ENCODE measurements at places on chromosomes 7 and 10.

DNA sequence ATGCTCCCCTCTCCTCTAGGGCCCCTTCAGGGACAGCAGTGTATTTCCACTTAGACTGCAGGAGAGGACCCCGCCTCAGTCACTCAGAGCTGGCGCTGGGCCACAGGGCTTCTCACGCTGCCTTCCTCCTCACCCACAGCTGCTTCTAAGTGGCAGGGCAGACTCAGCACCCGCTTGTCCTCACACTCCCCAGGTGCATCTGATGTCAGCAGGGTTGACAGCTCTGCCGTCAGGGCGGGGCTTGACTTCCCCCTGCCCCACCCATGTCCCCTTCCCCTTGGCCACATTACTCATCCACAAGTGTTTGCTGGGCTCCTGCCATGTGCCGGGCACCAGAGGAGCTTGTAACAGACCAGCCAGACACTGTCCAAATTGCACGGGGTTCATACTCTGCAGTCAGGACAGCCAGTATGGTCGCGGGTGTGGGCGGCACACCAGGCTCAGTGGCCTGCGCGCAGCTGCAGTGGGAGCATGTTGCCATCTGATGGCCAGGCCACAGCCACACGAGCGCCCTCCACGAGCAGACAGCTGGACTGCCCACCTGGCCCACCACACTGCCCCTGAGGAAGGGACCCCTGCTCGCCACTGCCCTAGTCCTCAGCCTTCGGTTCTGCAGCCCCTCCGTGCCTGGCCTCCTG lies 29.3 kb upstream of the TTYH3 start:
- DNase-seq: peak; percentile 38

- no peak for DNase-seq
Measured at GRCh38 chr10:28479425-28479865, 53.5 kb upstream of the WAC start.

GRCh38 chr7:92790992-92791391 lies 45.4 kb downstream of the CDK6 start:
- no peak for DNase-seq

DNA sequence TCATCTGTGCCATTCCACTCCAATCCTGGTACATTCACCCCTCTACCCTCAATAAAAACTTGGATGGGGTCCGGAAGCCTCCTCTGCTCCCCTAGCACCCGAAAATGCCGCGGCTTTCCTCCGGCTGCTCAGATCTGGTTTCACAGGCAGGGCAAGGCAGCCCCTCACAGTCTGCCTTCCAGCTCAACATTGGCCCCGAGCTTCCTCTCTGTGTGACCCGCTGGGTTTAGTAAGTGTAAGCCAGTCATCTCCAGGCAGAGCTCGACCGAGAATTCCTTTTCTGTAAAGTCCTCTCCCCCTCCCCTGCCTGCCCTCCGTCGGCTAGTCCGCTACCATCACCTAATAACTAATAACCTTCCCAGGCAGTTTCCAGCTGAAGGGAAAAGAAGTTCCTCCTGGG lies 3.4 kb downstream of the INHBA start:
- no peak for DNase-seq

- DNase-seq: no peak
Measured at GRCh38 chr10:123934846-123935245, 43.2 kb upstream of the CPXM2 start.

DNA sequence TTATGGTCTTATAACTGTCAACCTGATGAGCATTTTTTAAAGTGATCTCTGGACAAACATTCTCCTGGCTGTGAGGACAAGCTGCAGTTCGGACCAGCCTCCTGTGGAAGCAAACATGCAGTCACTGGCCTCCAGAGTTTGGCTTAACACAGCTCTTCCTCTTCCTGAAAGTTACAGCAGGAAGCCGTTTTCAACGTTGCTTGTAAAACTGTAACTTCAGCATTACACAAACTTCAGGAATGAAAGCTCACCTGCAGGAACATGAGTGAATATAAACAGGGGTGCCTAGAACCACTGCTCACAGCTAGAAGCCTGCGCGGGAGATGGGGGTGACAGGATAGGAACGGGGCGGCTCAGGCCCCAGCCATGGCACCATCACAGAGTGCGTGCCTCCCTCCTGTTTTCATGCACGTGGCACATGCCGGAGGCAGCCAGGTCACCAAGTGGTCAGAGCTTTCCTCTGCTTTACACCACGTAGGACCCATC lies 292.9 kb upstream of the PITRM1 start:
- no peak for DNase-seq

DNA sequence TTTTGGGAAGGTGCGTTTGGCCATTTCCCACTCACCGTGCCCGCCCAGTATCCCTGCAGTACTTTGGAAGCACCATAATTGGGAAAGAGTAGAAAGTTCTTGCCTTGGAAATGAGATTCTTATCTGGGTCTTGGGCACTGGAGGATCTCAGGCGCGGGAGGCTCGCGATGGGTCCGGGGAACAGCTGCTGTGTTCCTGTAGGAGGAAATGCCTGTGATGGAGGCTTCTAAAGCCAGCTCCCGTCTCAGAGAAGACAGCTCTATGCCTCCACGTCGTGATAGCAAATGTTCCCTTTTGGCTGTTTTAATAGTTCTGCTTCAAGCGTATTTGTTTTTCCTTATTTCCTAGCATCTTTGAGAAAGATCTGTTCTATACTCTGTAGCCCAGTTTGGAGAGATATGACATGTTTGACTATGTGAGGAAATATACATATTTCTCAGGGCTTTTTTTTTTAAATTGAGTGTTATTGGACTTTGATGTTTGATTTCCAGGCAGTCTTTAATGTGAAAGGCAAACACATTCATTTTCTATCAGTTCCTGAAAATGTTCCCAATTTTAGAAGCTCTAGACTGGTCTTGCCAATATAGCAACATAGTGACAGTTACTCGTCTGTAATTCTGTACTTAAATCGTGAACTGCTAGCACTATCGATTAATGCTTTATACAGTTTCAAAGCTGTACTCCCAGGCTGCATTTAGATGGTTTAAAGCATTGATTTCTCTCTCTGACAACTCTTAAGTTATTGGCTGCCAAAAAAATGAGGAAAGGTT lies 280.8 kb downstream of the DPP6 start:
- no peak for DNase-seq

GRCh38 chr10:6995831-6996230 lies 415.0 kb downstream of the SFMBT2 start:
- peak; percentile 19 for DNase-seq

- DNase-seq: no peak
Measured at GRCh38 chr10:73426318-73426717, 7.0 kb downstream of the MSS51 start.

- no peak for DNase-seq
Measured at GRCh38 chr10:101934686-101935305, 91.2 kb upstream of the KCNIP2 start.

- DNase-seq: peak; percentile 87
Measured at GRCh38 chr10:27482984-27483956, 20.8 kb upstream of the RAB18 start.

- no peak for DNase-seq
Measured at GRCh38 chr7:129578829-129579228, 32.7 kb upstream of the NRF1 start.

DNA sequence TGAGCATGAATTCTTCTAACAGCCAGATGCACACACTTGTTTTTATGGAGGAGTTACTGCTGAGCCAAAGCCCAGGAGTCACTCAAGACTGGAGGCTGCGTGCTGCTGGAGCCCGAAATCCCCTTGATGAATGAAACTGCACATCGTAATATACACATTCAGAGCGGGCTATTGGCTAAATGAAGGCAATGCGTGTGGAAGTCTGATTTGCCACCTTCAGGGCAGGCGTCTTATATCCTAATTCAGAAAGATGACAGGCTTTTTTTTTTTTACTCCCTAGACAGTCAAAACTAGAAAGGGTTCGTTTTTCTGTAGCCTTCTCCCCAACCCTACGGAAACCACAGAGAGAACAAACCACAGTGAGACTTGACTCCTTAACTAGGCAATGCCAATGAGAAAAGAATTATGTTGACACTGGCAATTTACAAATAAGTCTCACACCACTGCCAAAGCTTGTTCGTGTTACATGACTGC lies 227.2 kb upstream of the KLF14 start:
- DNase-seq: peak; percentile 36

- peak; percentile 55 for DNase-seq
Measured at GRCh38 chr10:4733150-4733842, 92.7 kb upstream of the AKR1E2 start.

- no peak for DNase-seq
Measured at GRCh38 chr7:150838965-150839650, 13.2 kb upstream of the AOC1 start.

- DNase-seq: no peak
Measured at GRCh38 chr10:101073631-101074030, 11.8 kb downstream of the KAZALD1 start.

DNA sequence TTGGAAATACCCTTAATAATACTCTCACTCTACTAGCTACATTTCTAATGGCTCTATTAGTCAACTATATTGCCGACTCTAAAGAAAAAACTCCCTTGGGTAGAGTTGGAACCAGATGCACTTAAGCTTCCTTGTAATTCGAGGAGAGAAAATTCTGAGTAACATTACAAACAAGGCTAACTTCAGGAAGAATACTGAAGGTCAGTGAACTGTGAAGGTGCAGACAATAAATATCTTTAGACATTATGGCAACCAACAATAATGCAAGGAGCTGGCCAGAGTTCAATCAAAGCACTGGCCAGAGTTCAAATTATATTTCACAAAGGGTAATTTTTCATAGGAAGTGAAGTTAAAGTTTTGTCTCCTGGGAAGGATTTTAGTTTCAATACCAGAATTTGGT lies 40.7 kb upstream of the MRLN start:
- DNase-seq: no peak

- DNase-seq: no peak
Measured at GRCh38 chr7:38838725-38839385, 70.1 kb downstream of the VPS41 start.

- DNase-seq: no peak
Measured at GRCh38 chr10:93915598-93915997, 21.8 kb downstream of the SLC35G1 start.

- DNase-seq: no peak
Measured at GRCh38 chr10:5266804-5267203, 70.2 kb downstream of the AKR1C4 start.

Measured in RWPE1 (cell line).